ENCODE measurements at places on chromosomes 16 and 17. TPM values are rescaled to one million over a fixed set of nuclear protein-coding genes. Genes with fewer than 3 reads are reported as not detected.
A peak's percentile ranks its signal among the peaks of the same experiment; 100 is the strongest.

ADAM11 gene
- polyA plus RNA-seq, result 0.03 TPM

GRCh38 chr17:29151567-29151966, 28.6 kb downstream of the MYO18A start:
- H3K27ac ChIP-seq, result peak overlapping the region; percentile 89
- H3K4me3 ChIP-seq, result no peak overlapping the region
- H3K36me3 ChIP-seq, result peaks cover 2% of the 10 kb centered on the region
- no peaks in the 10 kb centered on the region for H3K27me3 ChIP-seq

GRCh38 chr16:83845263-83845662, 37.5 kb downstream of the HSBP1 start:
- H3K27me3 ChIP-seq, result no peaks in the 10 kb centered on the region
- no peak overlapping the region for H3K27ac ChIP-seq
- H3K36me3 ChIP-seq, result no peaks in the 10 kb centered on the region
- no peak for DNase-seq

DNA sequence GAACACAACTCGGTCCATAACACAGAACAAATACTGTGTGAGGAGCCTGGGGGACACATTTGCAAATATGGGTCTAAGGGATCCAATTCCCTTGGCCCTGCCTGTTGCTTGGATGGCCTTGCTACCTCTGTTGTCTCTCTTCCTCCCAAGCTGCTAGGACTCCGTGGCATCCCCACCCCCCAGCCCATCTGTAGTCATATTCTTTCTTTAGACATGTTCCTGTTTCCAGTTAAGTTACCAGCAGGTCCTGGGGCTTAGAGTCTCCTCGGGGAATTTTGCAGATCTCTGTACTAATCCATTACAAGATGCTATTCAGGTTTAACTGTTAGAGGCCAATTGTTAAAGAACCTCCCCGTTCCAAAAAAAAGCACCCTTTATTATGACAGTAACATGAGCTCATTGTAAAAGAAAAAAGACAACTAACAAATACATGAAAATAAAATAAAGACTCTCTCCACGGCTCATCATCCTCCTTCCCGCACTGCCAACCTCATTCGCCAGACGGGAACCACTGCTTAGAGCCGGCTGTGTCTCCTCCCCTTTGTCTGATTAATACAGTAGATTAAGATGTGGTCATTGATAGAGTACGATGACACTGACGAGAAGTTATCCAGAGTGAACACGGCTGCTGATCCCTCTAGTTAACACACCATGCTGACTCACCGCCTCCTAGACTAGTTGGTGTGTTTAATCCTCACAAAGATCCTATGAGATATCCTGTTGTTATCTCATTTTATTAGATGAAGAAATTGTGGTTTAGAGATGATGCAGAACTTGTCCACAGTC, 22.2 kb downstream of the HS3ST4 start:
- no peaks in the 10 kb centered on the region for H3K4me1 ChIP-seq
- DNase-seq, result no peak
- no peak overlapping the region for H3K27ac ChIP-seq
- H3K4me3 ChIP-seq, result no peak overlapping the region

DNA sequence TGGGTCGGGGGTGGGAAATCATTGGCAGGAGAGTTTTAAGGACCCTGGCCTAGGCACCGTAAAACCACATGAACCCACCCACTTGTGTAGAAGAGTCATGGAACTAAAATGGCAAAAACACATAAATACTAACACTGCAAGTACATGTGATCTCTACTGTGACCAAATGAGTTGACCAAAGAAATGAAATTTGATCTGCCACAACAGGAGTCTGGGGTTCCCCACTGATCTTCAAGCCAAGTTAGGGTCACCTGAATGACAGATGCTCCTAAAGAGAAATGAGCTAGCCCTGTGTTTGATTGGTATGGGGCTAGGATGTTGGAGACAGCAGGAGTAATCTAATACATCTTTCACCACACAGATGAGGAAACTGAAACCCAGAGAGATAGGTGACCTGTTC, 21.5 kb upstream of the SKAP1 start:
- no peaks in the 10 kb centered on the region for H3K4me1 ChIP-seq
- no peak overlapping the region for H3K27ac ChIP-seq
- H3K27me3 ChIP-seq, result peaks cover 4% of the 10 kb centered on the region
- no peak overlapping the region for H3K4me3 ChIP-seq

DNA sequence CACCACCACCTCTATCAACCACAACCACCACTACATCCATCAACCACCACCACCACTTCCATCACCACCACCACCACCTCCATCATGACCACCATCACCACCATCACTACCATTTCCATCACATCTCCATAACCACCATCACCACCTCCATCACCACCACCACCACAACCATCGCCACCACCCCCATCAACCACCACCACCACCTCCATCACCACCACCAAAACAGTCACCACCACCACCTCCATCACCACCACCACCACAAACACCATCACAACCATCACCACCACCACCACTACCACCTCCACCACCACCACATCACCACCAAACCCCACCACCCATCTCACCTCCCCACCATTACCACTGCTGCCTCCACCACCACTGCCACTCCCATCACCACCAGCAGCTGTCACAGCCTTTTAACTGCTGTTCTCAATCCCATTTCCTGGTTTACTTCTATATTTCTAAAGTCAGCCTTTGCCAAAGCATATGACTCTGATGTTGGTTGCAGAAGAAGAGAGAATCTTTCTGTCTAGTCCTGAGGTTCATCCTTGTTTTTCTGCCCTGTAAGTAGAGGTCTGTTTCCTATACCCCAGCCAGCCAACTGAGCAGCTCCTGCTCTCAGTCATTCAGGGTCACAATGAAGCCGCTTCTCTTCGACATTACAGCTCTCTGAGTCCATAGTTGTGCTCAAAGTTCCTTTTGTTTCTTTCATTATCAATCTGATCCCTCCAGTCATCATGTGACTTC, 14.0 kb downstream of the MARCHF10 start:
- H3K27me3 ChIP-seq, result no peaks in the 10 kb centered on the region
- H3K27ac ChIP-seq, result no peak overlapping the region
- H3K4me1 ChIP-seq, result peaks cover 10% of the 10 kb centered on the region
- no peak for DNase-seq
- no peak overlapping the region for H3K4me3 ChIP-seq

TMIGD1 gene
- polyA plus RNA-seq, result not detected

MYH8 gene
- not detected for polyA plus RNA-seq

- H3K27me3 ChIP-seq, result no peaks in the 10 kb centered on the region
- no peak overlapping the region for H3K4me3 ChIP-seq
- H3K27ac ChIP-seq, result no peak overlapping the region
- DNase-seq, result no peak
- no peaks in the 10 kb centered on the region for H3K4me1 ChIP-seq
Observed at GRCh38 chr16:83171396-83171795, 544.6 kb downstream of the CDH13 start.

CDH8 gene
- 0.18 TPM for polyA plus RNA-seq

GRCh38 chr16:70570967-70571570, 47.5 kb downstream of the SF3B3 start:
- no peaks in the 10 kb centered on the region for H3K27me3 ChIP-seq
- peaks cover 85% of the 10 kb centered on the region for H3K36me3 ChIP-seq
- no peak for DNase-seq
- no peak overlapping the region for H3K27ac ChIP-seq
- no peak overlapping the region for H3K4me3 ChIP-seq
- peaks cover 31% of the 10 kb centered on the region for H3K4me1 ChIP-seq

GRCh38 chr17:31487063-31487647, 95.7 kb downstream of the RAB11FIP4 start:
- no peaks in the 10 kb centered on the region for H3K36me3 ChIP-seq
- DNase-seq, result no peak
- peaks cover 38% of the 10 kb centered on the region for H3K4me1 ChIP-seq
- no peak overlapping the region for H3K27ac ChIP-seq
- H3K4me3 ChIP-seq, result peak overlapping the region; percentile 72

DNA sequence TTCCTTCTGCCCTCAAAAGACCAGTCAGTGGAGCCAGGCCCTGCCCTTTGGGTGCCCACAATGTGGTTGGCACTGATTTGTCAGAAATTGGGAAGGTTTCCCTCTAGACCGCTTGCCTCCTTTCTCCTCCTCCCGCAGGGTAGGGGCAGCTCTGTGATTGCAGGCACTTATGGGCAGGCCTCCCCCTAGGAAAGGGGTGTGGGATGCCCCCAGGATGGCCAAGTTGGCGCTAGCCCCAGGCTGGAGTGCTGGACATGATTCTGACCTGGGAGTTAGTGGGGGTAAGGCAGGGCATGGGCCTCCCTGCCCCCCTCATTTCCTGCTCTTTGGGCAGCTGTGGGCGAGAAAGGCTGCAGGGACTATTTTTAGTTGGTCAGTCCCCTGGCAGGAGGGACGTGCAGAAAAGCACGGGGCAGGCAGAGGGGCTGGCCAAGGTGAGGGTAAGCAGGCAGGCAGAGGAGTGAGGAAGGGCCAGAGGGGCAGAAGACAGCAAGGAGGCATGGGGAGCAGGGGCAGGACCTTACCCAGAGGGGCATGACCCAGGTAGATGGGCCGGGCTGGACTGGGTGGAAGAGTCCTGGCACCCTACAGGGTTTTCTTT, 3.3 kb downstream of the RARA start:
- H3K27me3 ChIP-seq, result no peaks in the 10 kb centered on the region
- no peaks in the 10 kb centered on the region for H3K36me3 ChIP-seq
- H3K4me1 ChIP-seq, result peaks cover 88% of the 10 kb centered on the region
- no peak overlapping the region for H3K4me3 ChIP-seq
- H3K27ac ChIP-seq, result no peak overlapping the region

CACNG3 gene
- not detected for polyA plus RNA-seq

CYB5B gene
- polyA plus RNA-seq, result 246 TPM

All from keratinocyte (primary cell).